ENCODE measurements at places on chromosomes 1 and 21.
A peak's percentile ranks its signal among the peaks of the same experiment; 100 is the strongest.

GRCh38 chr1:31625561-31626222, 8.2 kb downstream of the HCRTR1 start:
- no peak for DNase-seq

DNA sequence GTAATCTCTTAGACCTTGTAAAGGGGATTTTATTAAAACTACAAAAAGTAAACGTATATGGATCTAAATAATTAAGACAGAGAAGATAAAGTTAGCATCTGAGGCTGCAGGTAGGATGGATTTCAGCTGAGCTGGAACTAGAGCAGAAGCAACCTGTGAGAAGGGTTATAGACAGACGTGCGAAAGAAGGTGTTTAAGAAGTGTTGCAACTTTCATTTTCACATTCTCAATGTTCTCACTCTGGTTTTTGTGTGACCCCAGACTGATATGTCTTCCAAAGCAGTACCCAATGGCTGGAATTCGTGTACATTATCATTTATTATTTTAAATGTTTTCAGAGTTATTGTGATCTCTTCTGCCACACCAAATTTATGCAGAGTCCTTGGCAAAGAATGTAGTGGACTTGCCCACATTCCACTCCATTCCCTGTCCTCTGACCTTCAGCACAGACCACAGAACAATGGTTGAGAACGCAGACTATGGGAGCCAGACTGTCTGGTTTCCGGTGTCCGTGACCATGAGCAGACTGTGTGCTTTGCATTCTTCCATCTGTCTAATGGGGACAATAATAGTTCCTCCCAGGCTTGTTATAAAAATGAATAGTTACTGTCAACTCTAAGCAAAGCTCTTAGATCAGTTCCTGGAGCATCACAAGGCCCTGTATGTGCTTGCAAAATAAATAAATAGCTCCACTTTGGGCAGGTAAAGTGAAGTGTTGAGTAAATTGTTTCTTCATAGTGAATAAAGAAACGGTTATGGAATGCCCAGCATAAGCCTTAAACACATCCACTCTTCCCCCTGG, 140.6 kb upstream of the SAMSN1 start:
- no peak for DNase-seq

DNA sequence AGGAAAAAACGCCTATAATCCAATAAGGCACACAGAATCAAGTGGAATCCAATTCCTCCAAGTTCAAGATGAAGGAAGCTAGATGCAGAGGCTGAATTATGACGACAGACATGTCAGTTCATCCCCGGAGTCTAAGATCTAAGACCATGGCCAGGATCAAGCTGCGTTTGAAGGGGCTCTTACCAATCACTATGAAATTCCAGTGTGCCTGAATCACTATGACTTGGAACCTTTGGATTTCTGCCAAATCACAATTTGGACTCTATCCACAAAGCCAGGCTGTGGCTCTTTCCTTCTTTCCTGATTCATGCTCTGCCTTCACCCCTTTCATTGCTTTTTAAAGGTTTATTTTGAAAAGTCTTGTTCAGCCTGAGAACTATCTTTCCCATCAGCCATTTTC, 17.1 kb downstream of the OLIG2 start:
- DNase-seq = no peak

DNA sequence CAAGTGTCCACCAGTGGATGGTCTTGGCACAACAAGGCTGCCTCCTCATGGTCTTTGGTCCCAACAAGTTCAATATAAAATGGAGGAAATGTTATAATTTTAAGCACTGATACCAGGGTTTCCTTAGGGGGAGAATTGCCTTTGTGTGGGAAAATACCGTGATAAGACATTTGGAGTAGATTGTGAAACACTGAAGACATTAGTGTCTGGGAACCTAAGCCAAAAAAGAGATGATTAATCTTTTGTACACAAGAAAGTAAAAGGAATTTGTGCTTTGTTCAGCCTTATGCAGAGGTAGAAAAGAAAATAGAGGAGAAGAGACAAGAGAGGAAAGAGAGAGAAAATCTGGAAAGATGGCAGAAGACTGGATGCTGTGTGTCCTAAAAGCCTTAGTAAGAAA, 36.1 kb downstream of the ST6GALNAC3 start:
- no peak for DNase-seq

DNA sequence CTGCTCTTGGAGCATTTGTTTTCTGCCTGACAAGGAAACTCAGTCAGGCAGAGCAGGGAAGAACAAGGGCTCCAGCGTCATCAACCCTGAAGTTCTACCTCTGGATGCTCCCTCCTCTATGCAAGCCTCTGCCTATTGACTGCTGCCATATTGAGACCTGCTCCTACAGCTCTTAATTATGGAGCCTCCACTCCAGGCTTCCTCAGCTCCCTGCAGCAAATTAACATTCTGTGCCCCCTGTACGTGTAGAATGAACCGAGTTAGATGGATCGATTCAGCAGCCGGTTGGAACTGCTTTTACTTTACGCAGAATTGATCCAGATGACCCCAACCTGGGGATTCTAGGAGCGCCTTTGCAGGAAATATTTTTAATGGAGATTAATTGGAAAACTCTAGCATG, 68.7 kb downstream of the KIRREL1 start:
- no peak for DNase-seq

- no peak for DNase-seq
These were observed 22.9 kb downstream of the SUSD4 start for GRCh38 chr1:223341121-223341520.

- no peak for DNase-seq
These were observed 29.5 kb downstream of the SZRD1 start for GRCh38 chr1:16396591-16396990.

DNA sequence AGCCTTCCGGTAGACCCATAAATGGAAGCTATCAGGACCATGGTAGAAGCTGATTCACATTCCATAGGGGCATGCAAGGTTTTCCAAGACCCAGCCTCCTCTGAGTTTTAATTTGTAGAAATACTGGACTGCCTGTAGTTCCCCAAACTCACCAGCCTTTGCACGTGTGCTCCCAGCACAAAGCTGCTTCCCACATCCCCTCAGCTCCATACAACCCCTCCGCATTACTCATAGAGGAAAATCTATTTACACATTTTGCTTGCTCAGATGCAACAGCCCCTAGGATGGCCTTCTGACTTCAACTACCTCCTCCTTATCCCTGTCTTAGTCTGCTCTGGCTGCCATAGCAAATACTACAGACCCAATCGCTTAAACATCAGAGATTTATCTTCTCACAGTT, 336.2 kb downstream of the SETD4 start:
- no peak for DNase-seq

GRCh38 chr21:32917362-32918135, 108.2 kb upstream of the OLIG2 start:
- no peak for DNase-seq

- no peak for DNase-seq
These were observed 25.3 kb upstream of the PIK3CD start for GRCh38 chr1:9626201-9626608.

- peak; percentile 65 for DNase-seq
These were observed 5.0 kb downstream of the ADARB1 start for GRCh38 chr21:45079351-45079750.

DNA sequence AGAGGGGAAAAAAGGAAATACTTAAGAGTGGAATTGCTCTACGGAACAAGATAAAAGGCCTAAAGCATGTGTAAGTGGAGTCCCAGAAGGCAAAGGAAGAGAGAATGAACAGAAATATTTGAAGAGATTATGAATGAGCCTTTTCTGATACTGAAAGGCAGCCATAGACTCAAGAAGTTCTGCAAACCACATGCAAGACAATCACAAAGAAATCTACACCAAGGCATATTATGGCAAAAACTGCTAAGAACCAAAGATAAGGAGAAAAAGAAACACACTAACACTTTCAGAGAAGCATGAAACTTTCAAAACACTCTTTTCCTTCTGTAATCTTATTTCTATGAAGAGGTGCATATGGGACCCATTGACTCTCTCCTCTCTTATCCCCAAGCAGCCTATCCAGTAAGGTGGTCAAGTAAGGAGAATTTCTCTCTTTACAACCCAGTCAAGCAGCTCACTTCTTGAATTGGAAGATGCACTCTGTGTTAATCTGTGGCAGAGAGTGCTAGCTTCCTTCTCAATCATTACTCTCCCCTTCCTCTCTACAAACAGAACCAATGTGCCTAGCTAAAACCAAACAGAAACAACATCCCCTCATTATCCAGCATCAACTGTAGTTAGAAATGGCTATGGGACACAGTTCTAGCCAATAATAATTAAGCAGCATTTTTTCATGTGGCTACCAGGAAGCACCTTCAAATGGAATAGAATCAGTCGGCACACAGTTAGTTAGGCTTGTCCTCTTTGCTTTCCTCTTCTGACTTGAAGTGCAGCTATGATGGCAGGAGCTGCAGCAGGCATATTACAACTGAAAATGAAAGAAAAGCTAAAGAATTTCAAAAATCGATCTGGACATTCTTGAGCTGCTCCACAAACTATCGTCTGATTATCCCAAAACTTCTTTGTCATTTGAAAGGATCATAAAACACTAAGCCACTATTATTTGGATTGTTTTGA, 25.9 kb downstream of the KRTAP19-8 start:
- no peak for DNase-seq

DNA sequence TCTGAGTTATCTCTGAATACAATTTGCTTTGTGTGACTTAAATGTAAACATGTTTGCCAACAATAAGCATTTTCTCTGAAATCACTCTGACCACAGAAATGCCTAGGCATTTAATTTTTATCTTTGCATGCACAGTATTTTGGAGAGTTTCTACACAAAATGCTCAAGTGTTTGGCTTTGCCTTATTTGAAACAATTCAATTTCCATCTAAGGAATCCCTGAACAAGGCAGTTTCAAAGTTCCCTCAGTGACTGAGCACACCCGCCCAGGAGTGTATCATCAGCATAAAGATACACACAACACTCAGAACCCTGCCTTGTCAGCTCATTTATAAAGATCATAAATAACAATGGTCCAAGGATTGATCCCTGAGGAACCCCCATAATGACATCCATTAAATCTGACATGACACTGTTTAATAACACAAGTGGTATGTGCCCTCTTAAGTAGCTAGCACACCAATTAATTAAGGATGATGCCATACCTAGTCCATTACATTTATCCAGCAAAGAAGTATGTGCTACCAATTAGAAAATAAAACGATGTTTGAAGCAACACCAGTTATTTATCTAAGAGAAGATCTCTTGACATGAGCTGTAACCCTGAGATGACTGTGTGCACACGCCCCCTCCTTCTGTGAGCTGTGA, 585.8 kb downstream of the ADGRL2 start:
- no peak for DNase-seq

DNA sequence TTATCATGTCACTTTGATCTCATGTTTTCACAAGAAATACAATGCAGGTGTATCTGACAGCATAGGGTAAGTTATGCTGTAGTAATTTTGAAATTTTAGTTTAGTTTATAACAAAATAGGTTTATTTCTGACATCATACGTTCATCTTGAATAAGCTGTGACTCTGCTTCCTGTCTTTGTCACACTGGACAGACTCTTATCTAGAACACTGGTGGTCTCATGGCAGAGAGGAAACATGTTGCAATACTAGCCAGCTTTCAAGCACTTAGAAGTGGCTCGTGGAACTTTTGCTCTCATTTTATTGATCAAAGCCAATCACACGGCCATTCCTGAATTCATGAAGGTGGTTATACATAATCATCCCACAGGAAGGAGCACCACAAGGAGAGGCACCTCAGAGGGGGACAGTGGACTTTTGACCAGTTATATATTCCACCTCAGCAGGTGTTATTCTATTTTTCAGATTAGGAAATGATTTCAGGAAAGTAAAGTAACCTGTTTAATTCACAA, 46.5 kb downstream of the CYP2J2 start:
- DNase-seq = no peak

DNA sequence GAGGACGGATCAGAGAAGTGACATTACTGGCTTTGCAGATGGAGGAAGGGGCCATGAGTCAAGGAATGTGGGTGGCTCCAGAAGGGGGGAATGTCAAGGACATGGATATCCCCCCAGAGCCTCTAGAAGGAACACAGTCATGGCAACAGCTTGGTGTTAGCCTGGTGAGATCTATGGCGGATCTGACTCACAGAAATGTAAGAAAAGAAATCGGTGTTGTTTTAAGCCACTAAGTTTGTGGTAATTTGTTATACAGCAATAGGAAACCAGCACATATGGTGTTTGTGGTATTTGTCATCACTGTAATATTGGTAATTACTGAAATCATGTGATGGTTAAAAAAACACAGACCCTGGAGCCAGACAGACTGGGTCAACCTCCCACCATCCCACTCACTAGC, 236.2 kb downstream of the SETD4 start:
- no peak for DNase-seq

DNA sequence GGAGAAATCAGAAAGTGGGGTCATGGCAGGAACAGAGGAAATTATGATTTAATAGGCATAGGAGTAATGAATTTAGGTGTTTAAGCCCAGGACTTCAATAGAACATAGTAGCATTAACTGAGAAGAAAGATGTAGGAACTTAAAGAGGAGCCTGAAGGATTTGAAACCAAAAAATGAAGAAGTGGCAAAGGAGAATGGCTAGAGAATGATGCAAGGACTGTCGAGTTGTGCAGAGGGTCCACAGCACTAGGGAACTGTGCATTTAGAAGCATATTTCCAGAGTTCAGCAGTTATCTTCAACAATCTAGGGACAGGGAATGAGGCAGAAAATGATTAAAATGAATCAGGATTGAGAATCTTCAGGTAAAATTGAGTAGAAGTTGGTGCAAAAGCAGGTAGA, 328.1 kb upstream of the LYPLAL1 start:
- no peak for DNase-seq

- DNase-seq = peak; percentile 45
These were observed 27.2 kb downstream of the RNF187 start for GRCh38 chr1:228514421-228514820.

DNA sequence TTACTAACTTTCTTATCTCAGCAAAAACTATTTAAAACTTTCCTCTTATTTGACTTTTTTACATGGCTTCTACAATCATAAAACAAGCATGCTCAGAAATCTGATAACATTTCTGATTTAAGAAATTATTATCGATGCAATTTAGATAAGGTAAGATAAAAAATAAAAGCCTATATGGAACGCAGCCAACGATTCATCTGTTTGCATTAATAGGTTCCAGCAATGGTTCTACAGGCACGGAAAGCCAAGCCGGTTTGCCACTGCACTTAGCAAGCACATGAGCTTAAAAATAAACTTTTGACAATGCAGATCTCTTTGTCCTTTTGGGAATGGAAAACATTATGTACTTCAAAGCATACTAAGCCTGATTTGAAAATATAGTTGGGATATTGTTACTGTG, 77.5 kb upstream of the KCNK2 start:
- no peak for DNase-seq

- no peak for DNase-seq
These were observed 41.0 kb upstream of the SCAF4 start for GRCh38 chr21:31772674-31773555.

DNA sequence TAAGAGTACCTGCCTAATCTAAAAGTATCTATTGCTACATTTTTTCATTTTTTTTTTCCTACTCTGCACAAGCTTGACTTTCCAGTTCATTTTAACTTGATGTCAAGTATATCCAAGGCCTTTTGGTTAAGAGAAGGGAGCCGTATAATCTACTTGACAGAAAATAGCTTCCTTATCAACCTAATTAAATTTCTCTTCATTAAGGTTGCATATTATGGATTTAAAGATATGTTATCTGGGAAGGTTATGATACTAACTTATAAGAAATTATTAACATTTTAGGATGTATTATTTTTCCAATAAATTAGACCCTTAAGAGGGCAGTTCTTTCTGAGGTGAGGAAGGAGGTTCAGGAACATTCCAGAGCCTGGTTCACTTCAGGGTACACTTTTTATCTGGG, 83.1 kb upstream of the SGIP1 start:
- DNase-seq = no peak

- DNase-seq = no peak
These were observed 124.7 kb downstream of the POU2F1 start for GRCh38 chr1:167345386-167345733.

All from activated effector memory CD4-positive, alpha-beta T cell treated with anti-CD3 and anti-CD28 coated beads, Interleukin-2, amount 50 U/mL, for 16 hours (primary cell).